ENCODE measurements at places on chromosomes 3 and 15. TPM values are rescaled to one million over a fixed set of nuclear protein-coding genes. Genes with fewer than 3 reads are reported as not detected.

- DNase-seq = no peak
These were observed 361.8 kb downstream of the FGF12 start for GRCh38 chr3:192365571-192365970.

- no peak for DNase-seq
These were observed 583.6 kb downstream of the NR2F2 start for GRCh38 chr15:96914081-96914480.

DNA sequence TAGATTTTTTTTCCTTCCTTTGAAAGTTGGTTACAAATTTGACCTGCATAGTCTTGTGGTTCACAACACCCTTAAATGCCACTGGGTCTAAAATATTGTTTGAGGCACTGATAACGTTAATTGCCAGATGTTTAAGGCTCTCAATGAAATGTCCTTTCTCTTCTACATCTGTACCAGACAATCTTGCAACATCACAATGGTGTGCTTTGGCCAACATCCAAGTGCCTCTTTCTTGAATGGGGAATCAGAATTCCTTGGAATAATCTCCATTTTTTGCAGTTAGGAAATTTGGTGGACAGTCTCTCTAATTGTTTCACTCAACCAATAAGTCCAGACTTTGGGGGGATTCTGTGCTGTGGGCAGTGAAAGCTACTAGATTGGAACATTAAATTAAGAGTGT, 26.0 kb upstream of the PEX5L start:
- no peak for DNase-seq

- DNase-seq = no peak
These were observed 71.2 kb downstream of the FAM43A start for GRCh38 chr3:194756791-194757325.

- DNase-seq = no peak
These were observed 74.4 kb downstream of the DAPK2 start for GRCh38 chr15:63971904-63972303.

- DNase-seq = no peak
These were observed 577 bp downstream of the ZNF148 start for GRCh38 chr3:125374501-125374995.

GRCh38 chr3:151377768-151378385, 6.7 kb downstream of the P2RY12 start:
- no peak for DNase-seq

- peak; percentile 60 for DNase-seq
These were observed 488.7 kb upstream of the TPRG1 start for GRCh38 chr3:188683032-188683521.

DNA sequence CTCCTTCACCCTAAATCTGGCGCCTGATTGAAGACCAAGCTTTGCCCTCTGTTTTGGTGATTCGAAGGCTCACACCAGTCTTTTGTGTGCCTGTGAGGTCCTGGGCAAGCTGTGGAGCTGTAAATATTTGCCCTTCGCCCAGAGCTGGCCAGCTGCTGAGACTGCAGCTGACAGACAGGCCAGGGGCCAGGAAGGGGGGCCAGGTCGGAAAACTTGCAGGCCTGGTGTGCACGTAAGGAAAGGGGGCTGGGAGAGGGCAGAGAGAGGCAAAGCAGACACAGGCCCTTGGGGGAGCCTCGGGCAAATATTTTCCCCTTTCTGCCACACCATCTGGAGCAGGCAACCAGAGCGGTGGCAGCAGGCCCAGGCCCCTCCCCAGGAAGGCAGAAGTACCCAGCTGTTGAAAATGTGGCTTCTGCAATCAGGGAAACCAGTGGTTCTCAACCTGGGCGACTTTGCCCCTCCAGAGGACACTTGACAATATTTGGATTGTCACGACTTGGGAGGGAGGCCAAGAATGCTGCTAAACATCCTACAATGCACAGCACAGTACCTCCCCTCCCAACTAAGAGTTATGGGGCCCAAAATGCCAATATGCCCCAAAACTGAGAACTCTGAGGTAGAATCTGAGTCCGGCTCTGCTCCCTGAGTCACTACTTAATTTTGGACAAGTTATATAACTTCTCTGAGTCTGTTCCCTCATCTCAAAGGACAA, 2.5 kb downstream of the PDZRN3 start:
- DNase-seq = no peak

GRCh38 chr3:183428447-183429211, at the start of gene MCF2L2:
TSS of gene MCF2L2 (minus strand) at chr3:183428619. CDS start at chr3:183427977, 642 bp downstream.
- no peak for DNase-seq

Gene TNFSF10
- polyA plus RNA-seq = not detected

Gene AP3B2
- 0.54 TPM for polyA plus RNA-seq

Gene NMB
- polyA plus RNA-seq = 4.3 TPM

Gene C2CD4A
- polyA plus RNA-seq = not detected

Gene RTP3
- not detected for polyA plus RNA-seq

Gene FBXO40
- polyA plus RNA-seq = not detected
